ENCODE measurements at places on chromosomes 3 and 15.

DNA sequence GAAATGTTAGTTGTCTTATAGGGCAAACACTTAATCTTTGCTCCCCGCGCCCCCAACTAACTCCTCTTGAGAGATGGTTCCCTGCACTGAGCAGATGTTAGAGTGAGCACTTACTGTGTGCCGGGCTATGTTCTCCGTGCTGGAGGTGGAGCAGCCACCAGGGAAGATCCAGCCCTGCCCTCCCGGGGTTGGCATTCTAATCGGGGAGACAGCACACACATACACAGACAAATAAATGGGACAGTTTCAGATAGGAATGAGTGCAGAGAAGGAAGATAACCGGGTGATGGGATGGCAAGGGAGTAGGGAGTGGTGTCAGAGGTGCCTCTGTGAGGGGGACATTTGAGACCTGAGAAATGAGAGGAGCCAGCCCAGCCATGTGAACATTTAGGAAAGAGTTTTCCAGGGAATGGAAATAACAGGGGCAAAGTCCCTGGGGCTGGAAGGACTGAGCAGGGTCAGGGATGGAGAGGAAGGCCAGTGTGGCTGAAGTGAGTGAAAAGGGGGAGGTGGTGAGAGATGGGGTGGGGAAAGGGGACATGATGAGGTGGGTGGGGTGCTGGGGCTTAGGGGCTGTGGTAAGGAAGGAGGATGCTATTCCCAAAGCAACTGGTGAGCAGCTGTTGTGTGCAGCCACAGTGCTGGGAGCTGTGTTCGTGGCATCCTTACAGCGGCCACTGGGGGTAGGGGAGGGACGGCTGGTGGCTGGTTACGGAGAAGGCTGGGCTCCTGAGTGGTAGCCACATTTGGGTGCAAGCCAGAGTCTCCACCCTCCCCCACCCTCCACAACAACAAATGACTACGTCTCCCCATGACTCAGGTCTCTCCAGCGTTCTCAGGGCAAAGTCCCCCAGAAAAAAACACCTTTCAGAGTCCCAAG, 15.4 kb upstream of the FGD5 start:
- DNase-seq = no peak

- no peak for DNase-seq
Observed at GRCh38 chr3:159619341-159619885, 369.2 kb upstream of the IL12A start.

DNA sequence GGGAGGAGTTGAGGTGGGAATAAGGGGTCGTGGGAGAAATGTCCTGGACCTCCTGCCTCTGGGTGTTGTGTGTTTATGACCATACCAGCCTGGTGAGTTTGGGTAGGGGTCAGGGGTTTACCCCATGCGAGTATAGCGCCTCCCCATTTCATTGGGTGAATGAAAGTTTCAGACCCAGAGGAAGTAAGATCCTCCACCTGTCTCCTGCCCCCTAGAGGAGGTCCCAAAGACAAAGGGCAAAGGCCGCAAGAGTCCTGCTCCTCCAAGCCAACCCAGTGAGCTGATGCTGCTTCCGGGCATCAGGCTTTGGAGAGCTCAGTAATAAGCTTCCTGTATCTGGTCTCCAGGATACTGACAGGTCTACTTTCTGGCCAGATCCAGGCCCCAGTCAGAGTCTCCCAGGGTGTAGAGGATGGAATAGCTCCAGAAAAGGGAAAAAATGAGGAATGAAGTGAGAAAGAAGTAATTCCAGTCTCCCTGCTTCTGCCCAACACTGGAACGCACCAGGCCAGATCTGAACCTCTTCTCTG, 6.4 kb upstream of the TBC1D21 start:
- DNase-seq = no peak

GRCh38 chr15:70608144-70608543, 155.2 kb downstream of the UACA start:
- DNase-seq = no peak

GRCh38 chr3:167844528-167844927, 109.0 kb downstream of the SERPINI1 start:
- no peak for DNase-seq

GRCh38 chr3:53820756-53821580, 25.3 kb downstream of the CHDH start:
- DNase-seq = no peak

GRCh38 chr3:52721002-52721729, 15.3 kb downstream of the SPCS1 start:
- no peak for DNase-seq

DNA sequence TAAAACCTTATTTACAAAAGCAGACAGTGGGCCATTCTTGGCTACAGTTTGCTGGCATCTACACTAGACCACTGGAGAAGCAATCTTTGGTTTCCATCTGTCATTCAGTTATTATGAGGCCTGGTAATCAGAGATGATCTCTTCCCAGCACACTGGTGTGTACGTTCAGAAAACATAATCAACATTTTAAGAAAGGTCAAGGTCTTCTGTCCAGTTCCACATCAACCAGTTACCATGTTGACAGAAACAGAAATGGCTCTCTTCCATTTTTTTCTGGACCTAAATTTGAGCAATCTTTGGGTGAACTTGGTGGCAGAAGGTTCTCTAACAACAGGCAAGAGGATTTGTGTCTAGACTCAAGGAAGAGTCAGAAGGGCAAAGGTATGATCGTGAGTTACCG, 29.8 kb upstream of the ARHGEF3 start:
- DNase-seq = no peak

DNA sequence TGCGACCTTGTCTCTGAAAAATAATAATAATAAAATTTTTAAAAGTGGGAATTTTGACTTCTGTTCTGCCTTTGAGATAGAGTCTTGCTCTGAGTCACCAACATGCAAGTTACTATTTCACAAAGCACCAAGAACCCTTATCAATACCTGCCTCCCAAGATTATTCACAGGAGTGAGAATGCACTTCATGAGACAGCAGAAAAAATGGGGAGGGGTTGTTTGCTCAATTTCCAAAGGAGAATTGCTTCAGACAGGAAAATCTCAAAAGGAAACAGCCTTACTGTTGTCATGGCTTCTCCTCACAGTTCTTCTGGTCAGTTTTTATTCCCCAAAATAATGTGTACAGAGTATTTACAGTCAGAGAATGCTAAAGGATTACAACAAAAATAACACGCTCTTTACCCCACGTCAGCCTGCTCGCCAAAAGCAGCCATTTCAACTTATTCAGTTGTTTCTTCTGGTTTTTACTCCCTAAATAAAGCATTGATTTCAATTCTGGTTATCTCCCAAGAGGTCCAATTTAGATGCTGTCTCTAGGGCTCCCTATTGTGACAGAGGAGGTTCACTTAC, 89.0 kb downstream of the PPCDC start:
- DNase-seq = no peak

DNA sequence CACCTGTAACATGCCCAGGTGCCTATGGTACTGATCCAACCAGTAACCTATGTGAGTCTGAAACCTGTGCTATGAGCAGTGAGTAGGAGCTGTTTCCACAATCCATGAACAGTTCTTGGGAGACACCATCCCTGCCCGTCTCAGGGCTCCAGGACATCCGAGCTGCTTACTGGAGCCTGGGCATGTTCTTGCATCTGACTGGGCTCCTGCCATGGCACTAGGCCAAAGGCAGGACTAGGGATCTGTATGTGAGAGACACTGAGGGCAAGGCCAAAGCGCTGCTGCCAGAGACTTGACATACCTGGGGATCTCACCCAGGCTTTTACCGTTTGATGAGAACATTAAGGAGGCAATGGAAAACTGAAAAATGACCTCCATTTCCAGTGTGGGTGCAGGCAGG, 59.8 kb downstream of the WDR76 start:
- no peak for DNase-seq

GRCh38 chr3:94121161-94121560, 58.3 kb downstream of the NSUN3 start:
- DNase-seq = no peak

DNA sequence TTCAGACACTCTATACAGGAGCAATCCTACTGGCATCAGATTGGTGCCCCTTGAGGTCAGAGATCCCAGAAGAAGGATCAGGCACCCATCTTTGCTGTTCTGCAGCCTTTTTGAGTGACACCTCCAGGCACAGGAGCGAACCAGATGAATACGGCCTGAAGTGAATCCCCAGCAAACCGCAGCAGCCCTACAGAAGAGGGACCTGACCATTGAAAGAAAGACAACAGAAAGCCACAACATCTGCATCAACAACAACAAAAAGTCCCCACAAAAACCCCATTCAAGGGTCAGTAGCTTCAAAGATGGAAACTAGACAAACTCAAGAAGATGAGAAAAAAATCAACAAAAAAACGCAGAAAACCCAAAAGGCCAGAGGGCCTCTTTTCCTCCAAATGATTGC, 130.4 kb downstream of the PPM1L start:
- DNase-seq = no peak

- no peak for DNase-seq
Observed at GRCh38 chr3:192494174-192494573, 233.2 kb downstream of the FGF12 start.

DNA sequence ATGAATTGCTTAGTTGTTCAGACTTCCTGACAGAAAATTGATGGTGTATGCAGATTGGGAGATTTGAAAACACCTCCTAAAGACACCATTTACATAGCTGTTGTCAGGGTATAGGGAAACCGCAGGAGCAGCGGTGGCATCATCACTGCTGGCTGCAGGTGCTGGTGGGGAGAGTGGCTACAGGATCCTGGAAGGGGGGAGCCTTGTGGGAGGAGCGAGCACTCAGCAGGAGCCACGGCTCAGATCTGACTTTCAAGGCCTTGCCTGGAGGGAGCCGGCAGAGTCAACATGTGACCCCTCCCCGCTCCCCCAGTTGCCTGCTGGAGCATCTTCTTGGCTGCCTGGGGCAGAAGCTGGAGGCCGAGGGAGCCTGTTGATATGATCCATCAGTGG, 26.1 kb downstream of the EDEM1 start:
- DNase-seq = no peak

- DNase-seq = no peak
Observed at GRCh38 chr3:185319801-185320200, 43.1 kb upstream of the MAP3K13 start.

GRCh38 chr3:72579581-72580245, 268.5 kb downstream of the SHQ1 start:
- DNase-seq = no peak

Data from activated T-helper 1 cell treated with Interleukin-2 at 50 U/mL for 16 hours (primary cell).